Testis (tissue), 5 donors: ENCODE measurements at places on chromosomes 2 and 18.

DNA sequence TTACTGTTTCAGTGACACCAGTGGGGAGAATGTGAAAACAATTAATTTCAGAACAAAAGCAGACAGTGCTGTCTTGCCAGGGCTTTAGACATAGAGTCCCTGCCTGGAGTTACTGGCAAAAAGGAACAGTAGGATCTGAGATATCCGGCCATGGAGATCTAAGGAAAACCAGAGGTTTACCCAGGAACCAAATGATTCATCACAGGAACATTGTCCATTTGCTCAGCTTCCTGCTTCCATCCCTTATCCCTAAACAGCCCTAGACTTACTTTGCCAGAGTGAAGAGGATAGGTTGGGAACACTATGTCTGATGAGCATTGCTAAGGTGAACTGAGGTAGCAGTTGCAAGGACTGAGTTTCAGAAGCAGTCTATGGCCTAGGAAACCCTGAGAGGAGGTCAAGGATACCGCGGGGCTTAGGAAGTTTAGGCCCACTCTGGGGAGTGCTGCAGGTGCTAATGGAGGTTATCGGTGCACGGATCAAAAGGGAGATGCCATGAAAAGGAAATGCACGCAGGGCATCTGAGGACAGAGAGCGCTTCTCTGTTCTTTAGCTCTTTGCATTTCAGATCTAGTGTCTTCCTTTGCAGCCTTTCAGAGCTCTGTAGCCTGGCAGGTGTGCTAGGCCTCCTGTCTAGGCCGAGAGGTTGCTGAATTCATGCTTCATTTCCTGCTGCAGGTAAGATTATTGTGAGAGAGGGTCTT is 223.9 kb downstream of the CDCA7 start:
- no peak overlapping the region for H3K27ac ChIP-seq
- no peaks in the 10 kb centered on the region for H3K4me1 ChIP-seq
- no peak overlapping the region for H3K4me3 ChIP-seq
- H3K36me3 ChIP-seq, result no peaks in the 10 kb centered on the region

- no peak overlapping the region for H3K27ac ChIP-seq
- no peaks in the 10 kb centered on the region for H3K4me1 ChIP-seq
- H3K4me3 ChIP-seq, result no peak overlapping the region
- no peak for DNase-seq
- no peaks in the 10 kb centered on the region for H3K36me3 ChIP-seq
- H3K27me3 ChIP-seq, result no peaks in the 10 kb centered on the region
Observed at GRCh38 chr2:209114588-209115240, 309.1 kb upstream of the MAP2 start.

GRCh38 chr18:6653880-6654279 is 75.6 kb upstream of the ARHGAP28 start:
- H3K4me3 ChIP-seq, result no peak overlapping the region
- H3K27me3 ChIP-seq, result no peaks in the 10 kb centered on the region
- DNase-seq, result no peak
- H3K36me3 ChIP-seq, result no peaks in the 10 kb centered on the region
- peaks cover 5% of the 10 kb centered on the region for H3K4me1 ChIP-seq
- no peak overlapping the region for H3K27ac ChIP-seq

GRCh38 chr2:128577141-128577930 is 258.7 kb upstream of the HS6ST1 start:
- H3K4me1 ChIP-seq, result no peaks in the 10 kb centered on the region
- no peaks in the 10 kb centered on the region for H3K36me3 ChIP-seq
- H3K27ac ChIP-seq, result no peak overlapping the region
- no peaks in the 10 kb centered on the region for H3K27me3 ChIP-seq

DNA sequence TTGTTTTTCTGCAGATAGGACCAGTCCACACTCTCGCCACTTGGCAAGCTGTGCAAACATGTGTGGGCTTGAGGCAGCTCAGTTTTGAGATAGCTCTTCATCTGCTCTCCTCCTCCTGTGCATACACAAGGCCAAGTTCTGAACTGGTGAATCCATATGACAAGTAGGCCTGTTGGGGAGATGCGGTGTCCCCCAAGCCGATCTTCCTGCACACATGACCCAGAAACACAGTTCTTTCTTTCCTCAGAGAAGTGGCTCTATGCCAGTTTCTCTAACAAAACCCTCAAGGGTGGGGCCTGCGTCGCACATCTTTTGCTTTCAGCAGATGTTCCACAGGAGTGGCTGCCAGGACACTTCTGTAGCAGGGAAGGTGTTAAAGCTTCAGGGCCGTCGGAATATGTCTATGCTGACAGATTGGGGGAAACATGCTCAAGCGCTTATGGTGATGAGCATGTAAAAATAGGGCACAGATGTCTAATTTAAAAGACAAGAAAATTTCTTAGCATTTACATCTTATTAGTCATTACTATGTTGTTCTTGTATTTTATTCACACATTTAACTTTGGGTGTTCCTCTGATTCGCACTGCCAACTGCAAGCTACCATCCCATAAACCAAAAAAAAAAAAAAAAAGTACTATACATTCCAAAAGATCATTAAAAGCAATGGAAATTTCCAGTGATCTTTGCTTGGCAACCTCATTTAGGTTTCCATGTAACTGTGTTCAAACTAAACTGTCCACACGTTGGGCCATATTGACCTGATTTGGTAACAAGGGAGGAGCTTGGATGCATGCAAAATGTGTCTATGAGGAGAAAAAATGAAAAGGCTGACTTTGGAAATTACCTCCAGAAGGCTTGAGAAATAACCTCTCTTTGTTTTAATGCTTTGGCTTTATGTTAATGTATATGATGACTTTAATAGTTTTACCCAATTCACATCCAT is 1055.5 kb upstream of the KLHL29 start:
- no peaks in the 10 kb centered on the region for H3K27me3 ChIP-seq
- no peak overlapping the region for H3K4me3 ChIP-seq
- H3K4me1 ChIP-seq, result no peaks in the 10 kb centered on the region
- no peaks in the 10 kb centered on the region for H3K36me3 ChIP-seq
- H3K27ac ChIP-seq, result no peak overlapping the region

- H3K4me1 ChIP-seq, result no peaks in the 10 kb centered on the region
- no peaks in the 10 kb centered on the region for H3K36me3 ChIP-seq
- H3K27me3 ChIP-seq, result no peaks in the 10 kb centered on the region
- DNase-seq, result no peak
- H3K27ac ChIP-seq, result no peak overlapping the region
Observed at GRCh38 chr2:219991116-219991515, 363.7 kb downstream of the SLC4A3 start.

DNA sequence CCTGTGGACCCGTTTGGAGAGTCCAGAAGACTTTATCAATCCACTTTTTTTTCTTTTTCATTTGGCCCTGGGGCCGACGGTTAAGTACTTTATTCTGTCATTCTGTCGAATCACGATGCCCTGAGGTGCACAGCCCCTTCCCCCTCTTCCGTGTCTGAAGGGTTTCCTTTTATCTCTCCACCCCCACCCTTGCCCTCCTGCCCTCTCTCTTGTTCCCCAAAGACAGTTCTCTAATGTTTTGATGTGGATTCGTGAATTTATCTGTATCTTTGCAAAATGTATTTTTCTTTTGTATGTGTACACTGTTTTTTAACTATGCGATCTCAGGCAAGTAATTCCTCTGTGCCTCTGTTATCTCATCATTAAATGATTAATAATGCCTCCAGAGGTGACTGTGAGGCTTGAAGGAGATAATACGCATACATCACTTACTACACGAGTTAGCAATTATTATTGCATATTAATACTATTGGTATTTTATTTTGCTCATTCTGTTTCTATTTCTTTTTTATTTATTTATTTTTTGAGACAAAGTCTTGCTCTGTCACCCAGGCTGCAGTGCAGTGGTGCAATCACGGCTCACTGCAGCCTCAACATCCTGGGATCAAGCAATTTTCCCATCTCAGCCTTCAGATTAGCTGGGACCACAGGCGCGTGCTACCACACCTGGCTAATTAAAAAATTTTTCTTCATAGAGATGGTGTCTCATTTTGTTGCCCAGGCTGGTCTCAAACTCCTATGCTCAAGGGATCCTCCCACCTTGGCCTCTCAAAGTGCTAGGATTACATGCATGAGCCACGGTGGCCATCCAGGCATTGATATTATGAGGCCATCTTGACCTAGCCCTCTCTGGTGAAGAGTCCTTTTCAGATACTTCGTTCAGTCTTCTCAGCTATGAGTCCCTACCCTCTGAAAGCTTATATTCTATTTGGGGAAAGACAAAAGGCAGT is 1.4 kb upstream of the CASP8 start:
- H3K27me3 ChIP-seq, result no peaks in the 10 kb centered on the region
- peaks cover 5% of the 10 kb centered on the region for H3K4me1 ChIP-seq
- no peak for DNase-seq
- H3K27ac ChIP-seq, result peak overlapping the region; percentile 82
- peak overlapping the region; percentile 61 for H3K4me3 ChIP-seq

DNA sequence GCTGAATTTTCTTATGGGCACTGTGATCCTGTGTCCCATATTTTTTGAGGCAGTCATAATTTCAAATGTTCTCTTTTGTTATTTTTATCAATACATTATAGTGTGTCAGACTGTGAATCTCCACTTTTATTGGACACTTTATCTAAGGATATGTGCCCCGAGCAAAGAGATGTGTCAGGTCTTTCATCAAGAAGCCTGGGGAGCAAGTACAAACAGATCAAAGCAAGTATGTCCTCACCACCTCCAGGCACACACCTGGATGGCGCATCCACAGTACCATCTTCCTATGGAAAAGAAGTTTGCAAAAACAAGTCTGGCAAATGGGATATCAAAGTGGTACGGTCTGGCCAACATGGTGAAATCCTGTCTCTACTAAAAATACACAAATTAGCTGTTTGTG is 81.0 kb upstream of the ZNF236 start:
- no peaks in the 10 kb centered on the region for H3K4me1 ChIP-seq
- no peak overlapping the region for H3K4me3 ChIP-seq
- H3K36me3 ChIP-seq, result no peaks in the 10 kb centered on the region
